ENCODE measurements at places on chromosomes 16 and 17.

DNA sequence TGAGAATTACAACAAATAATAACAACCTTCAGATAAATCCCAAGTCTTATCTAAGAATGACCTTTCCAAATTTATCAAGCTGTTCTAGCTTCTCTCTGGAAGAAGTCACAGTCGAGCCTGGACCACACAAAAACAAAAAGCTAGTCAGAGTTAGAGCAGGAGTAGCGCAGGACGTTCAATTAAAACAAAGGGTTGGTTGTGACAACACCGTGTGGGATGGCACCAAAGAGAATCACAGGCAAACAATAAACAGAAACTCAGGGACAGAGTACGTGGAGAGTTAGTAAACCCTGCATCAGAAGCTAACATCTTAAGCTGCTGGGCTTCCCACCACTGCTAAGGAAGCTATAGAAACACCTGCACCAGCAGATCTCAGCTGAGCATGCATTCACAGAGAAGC is 23.8 kb downstream of the ARHGAP17 start:
- DNase-seq = no peak

DNA sequence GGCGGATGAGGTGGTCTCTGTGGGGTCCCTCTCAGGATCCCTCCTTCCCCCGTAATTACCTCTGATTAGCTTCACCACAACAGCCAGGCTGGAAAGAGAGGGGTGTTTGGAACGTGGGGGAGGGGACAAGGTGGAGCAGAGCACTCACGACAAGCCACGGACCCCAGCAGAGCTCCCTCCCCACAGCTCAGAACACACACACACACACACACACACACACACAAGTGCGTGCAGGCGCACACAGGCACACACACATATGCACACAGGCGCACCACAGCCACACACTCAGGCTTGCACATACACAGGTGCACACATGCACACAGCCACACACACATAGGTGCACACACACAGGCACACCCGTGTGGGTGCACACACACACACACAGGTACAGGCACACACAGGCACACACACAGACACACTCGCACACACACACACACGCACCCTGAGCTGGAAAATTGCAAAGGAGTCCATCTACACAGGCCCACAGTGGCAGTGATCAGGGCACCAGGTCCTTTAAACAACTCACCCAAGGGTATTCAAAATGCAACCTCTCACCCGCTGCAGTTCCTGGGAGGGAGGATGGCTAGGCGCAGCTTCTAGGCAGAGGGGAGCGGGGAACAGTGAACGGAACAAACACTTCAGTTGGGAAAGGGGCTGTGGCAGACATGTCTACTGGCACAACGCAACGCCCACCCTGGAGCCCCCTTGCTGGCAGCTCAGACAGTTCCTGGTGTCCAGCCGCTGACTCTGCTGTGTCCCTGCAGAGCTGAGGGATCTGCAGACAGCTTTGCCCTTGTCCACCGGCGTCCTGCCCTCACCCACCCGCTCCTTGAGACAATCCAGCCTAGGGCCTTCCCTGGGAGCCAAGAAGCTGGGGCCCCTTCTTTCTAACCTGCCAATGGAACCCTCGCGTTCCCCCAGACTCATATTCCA is 59.9 kb upstream of the DLX4 start:
- DNase-seq = no peak

- no peak for DNase-seq
Measured at GRCh38 chr16:86573215-86573614, 5.1 kb upstream of the FOXL1 start.

DNA sequence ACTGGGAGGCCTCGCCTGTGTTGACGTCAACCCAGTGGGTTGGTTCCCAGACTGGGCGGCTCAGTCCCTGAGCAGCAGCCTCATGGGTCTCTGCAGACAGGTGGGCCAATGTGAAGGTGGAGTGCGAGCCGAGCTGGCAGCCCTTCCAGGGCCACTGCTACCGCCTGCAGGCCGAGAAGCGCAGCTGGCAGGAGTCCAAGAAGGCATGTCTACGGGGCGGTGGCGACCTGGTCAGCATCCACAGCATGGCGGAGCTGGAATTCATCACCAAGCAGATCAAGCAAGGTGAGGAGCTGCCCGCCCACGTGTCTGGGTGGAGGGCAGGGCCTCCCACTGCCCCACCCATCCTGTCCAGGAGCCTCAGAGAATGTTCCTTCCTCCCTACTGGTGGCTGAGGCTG is 44.1 kb downstream of the MRC2 start:
- no peak for DNase-seq

DNA sequence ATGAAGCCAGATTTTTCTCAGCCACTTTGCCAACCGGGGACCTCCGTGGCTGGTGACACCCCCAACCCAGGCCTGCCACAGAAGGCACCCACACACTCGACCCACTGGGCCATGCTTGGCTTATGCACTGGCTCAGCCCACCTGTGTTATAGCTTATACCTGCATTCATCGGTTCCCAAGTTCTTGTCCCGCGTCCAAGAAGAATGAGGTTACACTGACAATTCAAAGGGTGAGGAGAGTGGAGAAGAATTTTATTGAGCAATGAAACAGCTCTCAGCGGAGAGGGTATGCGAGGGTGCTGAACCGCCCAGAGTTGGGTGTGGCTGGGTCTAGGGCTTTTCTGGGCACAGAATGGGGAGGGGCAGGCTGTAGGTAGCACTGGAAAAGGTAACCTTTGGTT is 22.2 kb upstream of the CDH15 start:
- DNase-seq = no peak

GRCh38 chr17:62929320-62929719 is 36.7 kb upstream of the TANC2 start:
- no peak for DNase-seq

DNA sequence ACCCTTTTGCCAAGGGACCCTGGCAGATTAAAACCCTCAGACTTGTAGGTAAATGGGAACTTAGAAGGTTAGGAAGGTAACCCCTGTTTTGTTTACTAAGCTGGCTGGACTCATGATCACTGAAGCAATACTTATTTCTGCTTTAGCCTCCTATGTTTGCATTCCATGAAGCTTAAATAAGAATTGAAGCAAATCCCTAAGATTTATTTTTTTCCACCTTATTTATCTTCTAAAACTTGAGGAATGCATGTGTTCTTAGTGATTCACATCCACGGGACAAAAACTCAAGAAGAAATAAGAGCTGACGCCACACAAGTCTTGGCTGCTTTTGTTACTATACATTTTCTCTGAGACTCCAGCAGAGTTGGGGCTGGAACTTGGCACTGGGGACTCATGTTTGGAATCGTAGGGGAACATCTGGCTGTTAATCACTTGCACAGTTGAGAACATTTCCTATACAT is 35.5 kb downstream of the CLUAP1 start:
- no peak for DNase-seq

Measured in CD4-positive, alpha-beta T cell (primary cell).